ENCODE measurements at places on chromosomes 11 and 22.

GRCh38 chr11:45450189-45450588 lies 164.0 kb upstream of the SYT13 start:
- DNase-seq = no peak

DNA sequence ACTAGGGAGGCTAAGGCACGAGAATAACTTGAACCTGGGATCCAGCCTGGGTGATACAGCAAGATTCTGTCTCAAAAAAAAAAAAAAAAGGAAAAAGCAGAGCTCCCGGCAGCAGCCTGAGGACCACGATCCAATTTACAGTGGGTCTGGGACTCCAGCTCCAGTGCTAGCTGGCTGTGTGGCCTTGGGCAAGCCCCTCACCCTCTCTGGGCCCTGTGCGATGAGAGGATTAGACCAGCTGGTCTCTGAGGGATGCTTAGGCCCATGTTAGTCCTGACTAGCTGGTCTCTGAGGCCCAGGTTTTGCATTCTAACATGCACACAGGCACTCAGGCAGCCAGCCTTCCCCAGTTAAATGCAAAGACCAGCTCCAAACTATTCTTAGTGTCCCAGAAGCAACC lies 13.7 kb downstream of the CARD10 start:
- no peak for DNase-seq

GRCh38 chr11:46198245-46199240 lies 77.3 kb upstream of the PHF21A start:
- no peak for DNase-seq

DNA sequence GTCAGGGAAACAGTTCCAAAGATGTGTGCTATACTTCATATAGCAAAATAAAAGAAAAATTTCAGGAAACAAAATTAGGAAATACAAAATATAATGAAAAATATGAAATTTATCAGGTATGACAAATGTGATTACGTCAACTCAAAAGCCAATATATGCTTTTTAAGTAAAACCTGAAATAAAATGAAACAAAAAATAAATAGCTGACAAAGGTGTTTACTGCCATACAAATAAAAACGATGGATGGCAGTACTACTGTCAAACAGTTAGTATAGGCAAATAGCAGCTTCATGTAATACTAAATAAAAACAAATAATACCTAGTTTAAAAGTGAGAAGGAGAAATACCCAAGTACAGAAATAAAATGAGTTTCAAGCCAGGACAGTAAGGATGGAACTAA lies 13.7 kb downstream of the CEP57 start:
- DNase-seq = no peak

DNA sequence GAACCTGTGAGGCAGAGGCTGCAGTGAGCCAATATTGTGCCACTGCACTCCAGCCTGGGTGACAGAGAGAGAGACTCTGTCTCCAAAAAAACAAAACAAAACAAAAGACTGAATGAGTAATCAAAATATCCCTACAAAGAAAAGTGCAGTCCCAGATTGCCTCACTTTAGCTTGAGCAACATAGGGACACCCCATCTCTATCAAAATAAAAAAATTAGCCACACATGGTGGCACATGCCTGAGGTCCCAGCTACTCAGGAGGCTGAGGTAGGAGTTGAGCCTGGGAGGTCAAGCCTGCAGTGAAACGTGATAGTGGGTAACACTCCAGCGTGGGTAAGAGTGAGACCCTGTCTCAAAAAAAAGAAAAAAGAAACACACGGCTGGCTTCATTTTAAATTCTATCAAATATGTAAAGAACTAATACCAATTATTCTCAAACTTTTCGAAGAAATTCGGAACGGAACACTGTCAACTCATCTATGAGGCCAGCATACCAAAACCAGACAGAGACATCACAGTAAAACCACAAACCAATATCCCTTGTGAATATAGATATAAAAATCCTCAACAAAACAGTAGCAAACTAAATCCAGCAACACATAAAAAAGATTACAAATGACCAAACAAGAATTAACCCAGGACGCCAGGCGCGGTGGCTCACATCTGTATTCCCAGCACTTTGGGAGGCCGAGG lies 12.9 kb downstream of the CHEK2 start:
- DNase-seq = no peak

DNA sequence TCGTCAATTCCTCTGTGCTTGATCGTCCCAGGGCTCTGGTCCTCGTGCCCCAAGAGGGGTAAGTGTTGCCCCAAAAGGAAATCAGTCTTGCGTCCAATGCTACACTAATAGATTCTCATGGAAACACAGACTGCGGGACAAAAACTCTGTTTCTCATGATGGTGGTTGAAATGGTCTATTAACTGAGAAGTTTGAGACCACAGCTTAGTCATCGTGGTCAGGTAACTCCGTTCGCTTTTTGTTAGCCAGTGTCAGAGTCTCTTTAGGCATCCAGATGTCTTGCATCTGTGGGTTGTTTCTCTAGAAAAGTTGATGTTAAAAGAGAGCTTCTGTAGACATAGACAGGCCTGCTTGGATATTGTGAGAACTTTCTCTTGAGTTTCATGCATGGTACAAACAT lies 104.6 kb upstream of the SORL1-AS1 start:
- no peak for DNase-seq
